Stimulated activated CD8-positive, alpha-beta memory T cell treated with anti-CD3 and anti-CD28 coated beads, Interleukin-12 subunit alpha, Interleukin-12 subunit beta, amount 100 ng/mL, for 1 hour (primary cell): ENCODE measurements at places on chromosomes 2 and 18.

DNA sequence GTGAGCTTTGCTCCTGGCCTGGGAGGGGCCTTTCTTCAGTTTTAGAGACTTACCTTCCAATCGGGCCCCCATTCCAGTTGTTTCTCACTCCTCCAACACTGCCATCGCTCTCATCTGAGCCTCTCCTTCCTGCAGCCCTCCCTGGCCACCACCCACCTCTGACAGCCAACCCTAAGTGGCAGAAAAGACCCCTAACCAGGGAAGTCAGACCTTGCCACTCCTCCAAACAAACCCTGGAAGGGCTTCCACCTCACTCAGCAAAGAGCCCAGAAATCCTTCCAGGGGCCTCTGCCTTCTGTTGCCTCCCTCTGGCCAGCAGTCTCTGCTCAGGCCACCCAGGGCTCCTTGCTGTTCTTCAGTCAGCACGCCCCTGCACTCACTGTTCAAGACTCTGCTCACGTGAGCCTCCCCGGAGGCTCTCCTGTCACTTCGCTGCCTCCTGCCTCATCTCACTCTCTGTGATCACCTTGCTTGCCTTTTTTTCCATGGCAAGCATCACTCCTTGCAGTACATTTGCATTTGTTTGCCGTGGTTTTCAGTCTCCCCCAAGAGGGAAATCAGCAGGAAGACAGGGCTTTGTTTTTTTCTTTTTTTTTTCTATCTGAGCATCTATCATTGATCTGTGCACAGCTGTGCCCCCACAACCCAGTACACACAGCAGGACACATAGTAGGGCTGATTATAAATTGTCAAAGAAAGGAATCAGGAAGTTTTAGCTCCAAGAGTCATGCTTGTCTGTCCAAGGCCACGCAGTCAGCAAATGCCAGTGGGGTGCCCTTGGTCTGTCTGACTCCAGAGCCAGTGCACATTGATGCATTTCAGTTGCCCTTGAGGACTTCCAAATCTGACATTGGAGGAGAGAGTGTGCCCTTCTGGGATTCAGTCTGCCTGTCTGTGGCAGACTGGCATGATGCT, 83.9 kb downstream of the INHBB start:
- no peak for DNase-seq

GRCh38 chr2:50722776-50723175, 309.2 kb downstream of the NRXN1 start:
- no peak for DNase-seq

DNA sequence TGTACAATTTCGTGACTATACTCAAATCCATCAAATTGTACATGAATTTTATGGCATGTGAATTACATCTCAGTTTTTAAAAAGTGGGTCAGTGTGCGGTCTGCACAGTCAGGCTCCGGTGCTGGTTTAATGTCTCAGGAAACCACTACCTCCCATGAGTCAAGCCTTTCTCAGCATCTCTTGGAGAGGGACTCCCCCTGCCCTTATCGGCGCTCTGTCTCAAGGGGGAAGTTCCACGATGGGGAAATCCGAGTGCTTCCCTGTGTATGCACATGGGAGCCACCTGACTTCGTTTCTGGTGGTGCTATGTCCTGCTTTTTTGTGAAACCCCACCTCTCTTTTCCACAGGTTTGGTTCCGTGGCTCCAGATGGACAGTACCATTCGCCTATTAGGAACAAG, 72.5 kb downstream of the ACOXL start:
- DNase-seq = peak; percentile 19

DNA sequence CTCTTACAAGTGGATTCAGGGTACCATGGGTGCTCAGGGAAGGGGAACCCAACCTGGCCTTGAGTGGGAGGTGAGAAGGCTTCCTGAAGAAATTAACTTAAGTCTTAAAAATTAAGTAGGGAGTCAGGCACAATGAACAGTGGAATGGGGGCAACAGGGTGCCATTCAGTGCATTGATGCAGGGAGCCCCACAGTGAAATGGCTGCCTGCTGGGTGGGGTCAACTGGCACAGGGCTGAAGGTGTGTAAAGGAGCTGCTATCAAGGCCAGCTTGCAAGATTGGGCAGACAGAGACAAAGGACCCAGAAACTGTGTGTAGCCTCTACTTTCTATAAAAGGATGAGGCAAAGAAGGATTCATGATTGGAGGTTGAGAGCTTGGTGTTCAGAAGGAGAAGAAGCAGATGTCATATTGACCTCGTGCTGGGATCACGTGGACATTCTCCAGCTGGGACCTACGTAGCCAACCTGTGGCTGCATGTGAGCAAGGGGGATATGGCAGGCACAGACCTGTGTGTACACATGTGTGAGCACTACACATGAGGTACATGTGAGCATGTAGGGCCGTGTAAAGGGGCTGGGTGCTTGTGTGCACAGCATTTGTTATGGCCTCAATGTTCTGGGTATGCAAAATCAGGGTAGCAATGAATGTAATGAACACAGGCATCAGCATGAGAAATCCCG, 209.5 kb upstream of the HAAO start:
- DNase-seq = no peak
